ENCODE measurements at places on chromosomes 7 and 10.

- DNase-seq = no peak
Observed at GRCh38 chr7:157977717-157978496, 609.7 kb downstream of the PTPRN2 start.

DNA sequence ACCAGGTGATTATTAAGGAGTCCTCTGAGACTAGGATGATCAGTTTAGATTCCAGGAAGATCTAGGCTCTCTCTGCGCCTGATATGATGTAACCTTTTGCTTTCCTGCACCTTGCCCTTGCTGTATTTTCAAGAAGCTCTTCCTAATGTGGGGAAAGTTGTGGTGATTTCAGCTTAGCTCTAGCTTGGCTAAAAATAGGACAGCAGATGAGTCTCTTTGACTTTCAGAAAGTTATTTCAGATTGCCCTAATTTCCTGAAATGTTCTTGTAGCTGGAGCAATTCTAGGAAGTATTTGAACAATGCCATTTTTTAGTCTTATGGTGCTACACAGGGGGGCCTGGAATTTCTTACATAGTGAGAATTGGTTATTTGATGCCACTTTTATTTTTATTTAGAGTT lies 3.8 kb downstream of the LCOR start:
- no peak for DNase-seq

- no peak for DNase-seq
Observed at GRCh38 chr7:35707422-35707821, 12.5 kb upstream of the HERPUD2 start.

DNA sequence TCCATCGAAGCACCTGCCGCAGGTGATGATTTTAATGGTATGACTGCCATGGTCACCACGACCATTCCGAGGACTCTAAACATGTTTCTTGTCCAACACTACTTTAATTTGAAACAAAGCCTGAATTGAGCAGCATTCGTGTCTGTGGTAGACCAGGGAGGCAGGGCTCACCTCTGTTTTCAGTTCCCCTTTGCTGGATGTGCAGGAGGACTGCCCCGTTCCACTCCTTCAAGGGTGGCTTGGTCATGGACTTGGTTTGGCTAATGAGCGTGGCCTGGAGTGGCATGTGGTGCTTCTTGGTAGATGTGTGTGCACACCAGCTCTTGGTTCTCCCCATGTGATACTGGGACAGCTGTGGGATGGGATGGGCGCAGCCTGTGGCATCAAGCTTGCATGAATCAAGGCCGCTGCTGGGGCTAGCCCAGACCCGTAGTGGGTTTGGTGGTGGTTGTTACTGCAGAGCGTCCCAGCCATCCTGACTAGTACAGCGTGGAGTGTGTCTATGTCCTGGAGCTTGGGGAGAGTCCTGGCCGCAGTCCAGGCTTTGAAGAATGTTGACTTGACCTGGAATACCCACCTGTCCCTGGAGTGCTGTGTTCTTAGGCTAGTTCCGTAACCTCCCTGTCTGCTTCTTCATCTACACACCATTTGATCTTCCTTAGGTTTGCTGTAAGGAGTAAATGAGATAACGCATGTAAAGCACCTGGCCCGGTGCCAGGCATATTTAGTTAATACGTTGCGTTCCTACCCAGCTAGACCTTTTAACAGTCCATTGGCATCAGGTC lies 34.8 kb downstream of the MGMT start:
- no peak for DNase-seq

- DNase-seq = no peak
Observed at GRCh38 chr7:108452707-108453106, 3.5 kb downstream of the NRCAM start.

DNA sequence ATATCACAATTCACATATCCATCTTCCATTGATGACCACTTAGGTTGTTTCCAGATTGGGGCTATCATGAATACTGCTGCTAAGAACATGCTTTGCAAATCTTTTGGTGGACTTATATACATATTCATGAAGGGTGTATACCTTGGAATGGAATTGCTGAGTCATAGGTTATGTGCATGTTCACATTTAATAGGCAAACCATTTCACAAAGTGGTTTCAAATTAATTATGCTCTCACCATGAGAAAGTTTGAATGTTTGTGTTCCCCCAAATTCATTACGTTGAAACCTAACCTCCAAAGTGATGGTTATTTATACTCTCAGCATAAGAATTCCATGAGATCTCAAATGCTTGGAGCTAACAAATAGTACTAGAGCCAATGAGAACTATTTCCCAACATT lies 86.4 kb downstream of the VPS41 start:
- no peak for DNase-seq

- no peak for DNase-seq
Observed at GRCh38 chr10:12568391-12569009, 219.2 kb downstream of the CAMK1D start.
